Germinal center (tissue), 1 donor: ENCODE measurements at places on chromosomes 5 and 9.

GRCh38 chr9:121598965-121599871 is 52.2 kb upstream of the DAB2IP start:
- no peak for DNase-seq

- no peak for DNase-seq
Observed at GRCh38 chr5:53691014-53691413, 130.6 kb downstream of the NDUFS4 start.

DNA sequence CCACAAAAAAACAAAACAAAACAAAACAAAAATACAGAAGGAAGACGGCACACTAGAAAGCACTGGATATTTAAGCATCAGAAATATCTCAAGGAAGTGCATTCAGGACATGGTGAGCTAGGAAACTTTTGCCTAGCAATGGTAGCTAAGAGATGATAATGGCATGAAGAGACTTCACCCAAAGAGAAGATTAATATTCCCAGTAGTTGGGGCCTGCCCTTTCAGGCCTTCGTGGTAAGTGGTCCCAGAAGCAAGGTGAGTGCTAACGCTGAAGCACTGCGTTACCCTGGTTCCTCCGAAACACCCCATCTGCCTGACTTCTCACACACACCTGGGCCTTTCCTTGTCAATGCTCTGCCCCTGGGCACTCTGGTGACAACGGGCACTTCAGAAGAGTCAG is 585.2 kb downstream of the RAB3C start:
- DNase-seq: no peak

GRCh38 chr5:68960456-68960855 is 133.4 kb upstream of the SLC30A5 start:
- DNase-seq: no peak

DNA sequence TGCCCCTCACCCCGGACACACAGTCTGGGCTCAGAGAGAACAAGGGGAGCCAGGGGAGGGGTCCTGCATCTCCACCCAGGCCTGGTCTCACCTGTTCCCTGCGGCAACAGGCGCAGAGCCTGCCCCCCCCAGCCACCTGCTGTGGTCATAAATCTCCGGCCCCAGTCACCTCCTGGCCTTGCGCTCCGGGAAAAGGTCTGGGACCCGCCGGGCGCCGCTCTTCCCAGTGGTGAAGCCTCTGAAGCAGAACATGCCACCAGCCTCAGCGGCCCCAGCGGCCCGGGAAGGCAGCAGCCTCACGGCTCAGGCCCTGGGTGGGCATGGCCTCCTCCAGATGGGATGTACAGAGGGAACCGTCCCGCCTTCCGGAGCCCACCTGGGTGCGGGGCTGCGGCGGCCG is 20.6 kb downstream of the NOTCH1 start:
- no peak for DNase-seq

GRCh38 chr9:93244101-93244500 is 60.2 kb downstream of the WNK2 start:
- DNase-seq: no peak

DNA sequence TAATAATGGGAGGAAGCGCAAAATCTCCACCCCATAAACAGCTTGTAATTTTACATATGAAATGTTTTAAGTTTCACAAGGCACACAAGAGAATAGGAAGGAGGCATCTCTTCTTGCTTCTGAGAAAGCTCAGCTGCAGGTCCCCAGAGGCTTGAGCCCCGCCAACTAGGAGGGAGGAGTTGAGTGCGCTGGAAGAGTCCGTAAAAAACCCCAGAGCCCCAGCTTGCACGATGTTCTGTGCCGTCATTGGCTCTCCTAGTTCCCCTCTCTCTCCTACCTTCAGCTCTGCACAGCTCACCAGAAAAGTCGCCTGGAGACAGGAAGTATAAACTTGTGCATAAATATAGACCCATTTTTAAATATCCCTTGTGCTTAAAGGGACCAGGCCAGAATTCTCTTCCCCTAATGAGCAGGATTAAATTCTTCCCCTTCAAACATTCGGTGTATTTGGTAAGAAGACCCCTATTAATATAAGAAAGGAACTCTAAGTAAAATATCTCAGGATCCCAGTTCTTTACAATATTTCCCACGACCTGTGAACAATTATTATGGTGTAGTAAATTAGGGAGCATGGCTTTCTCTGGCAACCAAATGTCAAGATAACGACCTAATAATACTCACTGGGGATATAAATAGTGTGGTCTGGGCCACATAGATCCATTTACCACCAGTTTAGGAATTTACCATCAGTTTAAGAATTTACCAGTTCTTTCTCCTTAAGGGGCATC is 13.7 kb downstream of the GLRX start:
- DNase-seq: peak; percentile 91

GRCh38 chr5:115815693-115816225 is 700 bp downstream of the CDO1 start:
- DNase-seq: peak; percentile 27

DNA sequence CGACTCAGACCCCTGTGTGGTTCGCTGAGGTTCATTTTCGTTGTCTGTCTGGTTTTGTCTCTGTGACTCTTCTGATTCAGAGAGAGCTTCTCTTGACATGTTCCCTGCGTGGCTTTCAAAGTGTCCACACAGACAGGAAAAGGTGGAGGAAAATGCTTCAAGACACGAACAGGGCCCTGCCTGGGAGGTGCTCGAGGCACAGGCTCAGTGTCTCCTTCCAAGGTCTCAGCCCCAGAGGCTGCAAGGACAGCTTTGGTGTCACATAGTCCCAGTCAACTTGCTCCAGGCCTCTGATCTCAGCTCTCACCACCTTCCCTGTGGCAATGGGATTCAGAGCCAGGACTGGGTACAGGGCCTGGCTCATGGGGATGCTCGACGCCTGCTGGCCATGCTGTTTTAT is 51.6 kb upstream of the SARDH start:
- no peak for DNase-seq

DNA sequence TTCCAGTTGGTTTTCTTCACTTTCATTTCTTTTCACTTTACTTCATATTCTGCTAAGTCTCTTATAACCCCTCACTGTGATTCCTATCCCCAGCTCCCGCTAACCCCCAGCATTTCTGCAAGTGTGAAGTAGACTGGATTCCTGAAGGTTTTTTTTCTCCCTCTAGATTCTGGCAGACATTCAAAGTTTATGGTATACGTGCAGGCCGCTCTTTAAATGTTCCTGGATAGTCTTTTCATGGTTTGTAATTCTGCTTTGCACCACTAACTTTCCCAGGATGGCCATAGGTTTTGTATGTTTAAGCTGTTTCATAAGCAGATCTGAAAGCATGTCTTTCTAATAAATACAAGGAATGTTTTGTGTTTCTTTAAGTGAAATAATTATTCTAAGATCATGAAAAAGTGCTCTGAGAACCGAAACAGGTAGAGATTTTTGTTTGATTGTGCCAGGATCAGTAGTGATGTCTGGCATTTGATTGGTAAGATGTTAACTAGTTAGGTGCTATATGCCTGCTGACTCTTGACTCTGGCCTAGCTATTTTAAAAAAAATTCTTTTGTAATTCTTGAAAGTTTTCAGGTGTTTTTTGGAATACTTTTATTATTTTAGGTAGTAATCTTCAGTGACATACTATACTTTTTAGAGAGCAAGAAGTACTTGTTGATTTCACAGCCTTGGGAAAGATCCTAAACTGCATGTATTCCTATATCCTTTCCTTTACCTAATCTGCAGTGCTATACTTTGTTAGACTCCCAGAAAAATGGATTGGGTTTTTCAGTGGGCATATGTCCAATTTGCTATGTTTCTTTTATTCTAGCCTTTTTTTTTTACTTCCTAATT is 29.7 kb downstream of the CNOT6 start:
- DNase-seq: no peak

- DNase-seq: peak; percentile 68
Observed at GRCh38 chr9:113274474-113275156, 757 bp downstream of the CDC26 start.

GRCh38 chr5:146006470-146007190 is 70.3 kb downstream of the SH3RF2 start:
- DNase-seq: no peak

DNA sequence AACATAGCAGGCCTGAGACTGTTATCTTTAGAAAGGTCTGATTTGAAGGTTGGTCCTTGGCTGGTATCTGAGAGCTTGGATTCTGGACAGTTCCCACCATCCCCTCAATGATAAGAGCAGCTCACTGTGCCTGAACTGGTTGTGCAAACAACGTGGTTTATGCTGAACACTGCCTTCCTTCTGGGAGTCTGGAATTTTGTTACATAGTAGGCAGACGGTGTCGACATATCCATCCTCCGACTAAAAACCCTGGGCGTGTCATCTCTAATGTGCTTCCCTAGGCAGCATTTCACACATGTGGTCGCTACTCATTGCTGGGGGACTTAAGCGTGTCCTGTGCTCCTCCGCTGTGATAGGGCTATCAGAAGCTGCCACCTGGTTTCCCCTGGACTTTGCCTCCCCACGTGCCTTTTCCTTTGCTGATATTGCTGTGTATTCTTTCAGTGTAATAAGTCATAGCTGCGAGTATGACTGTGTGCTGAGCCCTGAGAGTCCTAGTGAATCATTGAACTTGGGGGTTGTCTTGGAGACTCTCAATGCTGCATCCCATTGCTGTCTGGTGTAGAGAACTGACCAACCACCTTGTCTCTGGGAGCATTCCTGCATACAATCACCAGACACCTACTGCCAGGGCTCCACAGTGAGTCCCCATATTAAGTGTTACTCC is 119.1 kb upstream of the TBC1D2 start:
- DNase-seq: no peak

DNA sequence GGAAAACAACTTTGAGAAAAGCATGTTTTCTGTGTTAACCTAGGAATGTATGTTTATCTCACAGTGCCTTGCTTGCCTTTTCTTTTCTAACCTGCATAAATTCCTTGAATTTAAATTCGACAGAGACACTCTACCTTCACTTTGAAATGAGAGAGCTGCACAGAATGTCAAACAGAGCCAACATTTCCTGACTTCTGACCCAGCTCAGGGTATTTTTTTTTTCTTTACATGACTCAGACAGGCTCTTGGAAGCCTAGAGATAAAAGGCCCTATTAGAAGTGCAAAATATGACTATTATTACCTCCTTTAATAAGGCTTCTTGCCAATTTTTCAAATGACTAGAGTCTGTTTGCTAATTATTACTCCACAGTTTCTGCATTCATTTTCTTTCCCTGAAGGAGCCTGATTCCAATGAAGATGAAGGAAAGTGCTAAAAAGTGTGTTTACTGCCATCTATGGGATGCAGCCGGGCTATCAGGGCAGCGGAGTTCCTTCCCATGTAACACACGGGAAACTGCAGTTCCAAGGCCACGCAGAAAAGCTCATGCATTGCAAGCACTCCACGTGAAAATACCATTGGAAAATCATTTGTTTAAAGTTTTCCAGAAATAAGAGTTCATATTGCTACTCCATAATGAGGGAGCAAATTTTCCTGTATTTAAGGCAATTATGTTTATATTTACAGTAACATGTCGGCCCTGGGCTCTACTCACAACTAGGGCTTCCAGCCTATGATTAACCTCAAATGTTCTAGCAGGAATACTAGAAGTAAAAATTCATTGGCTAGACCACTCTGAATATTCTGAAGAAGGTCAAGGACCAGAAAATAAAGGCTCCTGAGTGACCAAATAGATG is 485.6 kb downstream of the ZSWIM6 start:
- DNase-seq: no peak

DNA sequence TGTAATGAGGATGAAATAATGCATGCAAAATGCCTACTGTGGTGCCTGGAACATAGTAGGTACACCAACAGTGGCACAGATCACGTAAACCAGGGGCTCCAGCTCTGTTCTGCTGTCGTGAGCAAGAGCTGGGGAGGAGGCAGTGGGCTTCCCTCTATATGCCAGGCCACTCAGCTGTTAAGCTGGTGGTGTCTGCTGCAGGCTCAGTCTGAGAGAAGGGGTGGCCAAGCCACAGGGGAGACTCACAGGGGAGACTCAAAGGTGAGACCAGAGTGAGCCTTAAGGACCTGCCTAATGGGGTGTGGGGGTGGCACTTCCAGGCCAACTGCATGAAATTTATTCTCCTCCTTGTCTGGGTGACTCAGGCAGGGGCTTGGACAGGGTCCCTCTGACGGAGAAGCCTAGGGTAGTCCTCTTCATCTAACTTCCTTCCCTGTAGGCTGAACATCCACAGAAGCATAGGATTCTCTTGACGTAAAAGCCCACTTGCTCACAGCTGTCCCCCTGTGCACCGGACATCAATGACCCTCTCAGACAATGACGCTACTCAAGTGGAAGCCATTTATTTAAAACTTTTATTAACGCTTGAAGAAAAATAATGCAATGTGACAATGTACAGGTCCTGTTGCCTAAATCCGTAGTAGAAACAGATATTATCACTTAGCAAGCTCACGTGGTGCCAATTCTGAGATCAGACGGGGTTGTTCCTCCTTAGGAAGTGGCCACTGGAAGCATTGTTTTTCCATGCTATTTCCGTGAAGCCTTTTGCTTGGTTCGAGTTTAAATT is 13.9 kb downstream of the STC2 start:
- no peak for DNase-seq

GRCh38 chr5:116881921-116882531 is 307.4 kb upstream of the SEMA6A start:
- no peak for DNase-seq

GRCh38 chr5:127650649-127651048 is 1.8 kb downstream of the CTXN3 start:
- no peak for DNase-seq

DNA sequence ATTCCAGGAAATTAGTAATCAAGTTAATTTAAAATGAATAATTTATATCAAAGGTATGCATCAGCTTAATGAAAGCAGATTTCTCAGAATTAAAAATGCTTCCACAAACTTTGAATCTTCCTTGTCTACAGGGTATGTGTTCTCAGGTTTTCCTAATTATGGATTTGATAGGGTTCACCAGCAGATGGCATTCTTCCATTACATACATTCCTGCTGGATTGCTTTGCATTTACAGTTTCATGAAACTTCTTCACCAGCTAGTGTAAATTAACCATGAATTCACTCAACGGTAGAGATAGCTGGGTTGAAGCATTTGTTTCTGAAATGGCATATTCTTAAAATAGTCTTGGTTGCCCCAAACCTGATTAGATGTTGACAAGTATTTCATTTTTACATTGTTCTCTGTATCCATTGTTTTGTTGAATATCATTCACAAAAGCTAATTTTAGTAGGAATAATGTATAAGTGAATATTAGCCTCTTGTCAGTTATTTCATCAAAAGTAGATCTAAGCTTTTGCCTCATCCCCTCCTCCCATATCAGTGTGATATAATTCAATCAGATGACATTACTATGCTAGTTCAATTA is 68.7 kb upstream of the WDR41 start:
- no peak for DNase-seq

- no peak for DNase-seq
Observed at GRCh38 chr5:54442271-54442670, 13.2 kb upstream of the HSPB3 start.
